ENCODE measurements at places on chromosomes 2 and 18.

- no peak for DNase-seq
Measured at GRCh38 chr2:101830146-101830545, 132.6 kb downstream of the MAP4K4 start.

GRCh38 chr2:118440404-118441098, 352.3 kb downstream of the INSIG2 start:
- DNase-seq: no peak

DNA sequence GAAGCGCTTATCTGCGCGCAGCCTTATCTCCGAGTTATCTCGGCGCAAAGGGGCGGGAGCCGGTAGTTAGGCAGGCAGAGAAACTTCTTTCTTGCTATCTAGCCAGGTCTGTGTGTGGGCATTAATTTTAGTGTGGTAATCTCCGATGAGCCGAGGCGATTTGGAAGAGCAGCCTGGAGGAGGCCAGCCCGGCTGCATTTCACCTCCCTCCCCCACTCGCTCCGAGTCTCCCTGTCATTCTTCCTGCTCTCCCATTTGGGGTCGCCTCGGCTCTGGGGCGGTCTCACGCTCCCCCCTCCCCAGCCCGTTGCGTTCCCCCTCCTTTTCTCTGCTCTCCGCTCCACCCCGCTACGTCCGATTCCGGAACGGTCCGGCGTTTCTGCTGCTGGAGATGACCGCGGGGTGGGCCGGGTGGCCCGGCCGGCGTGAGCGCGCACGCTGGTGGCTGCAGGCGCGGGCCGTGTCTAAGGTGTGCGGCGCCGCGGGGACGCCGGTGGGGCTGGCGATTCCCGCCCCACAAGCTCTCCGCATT, 566 bp downstream of the GATA6 start:
- DNase-seq: no peak

GRCh38 chr2:239788576-239789098, 236.5 kb downstream of the NDUFA10 start:
- no peak for DNase-seq

GRCh38 chr2:26617588-26618083, 23.5 kb downstream of the CIB4 start:
- DNase-seq: no peak

Measured in KBM-7 (cell line).